ENCODE measurements at places on chromosomes 1 and 21.

DNA sequence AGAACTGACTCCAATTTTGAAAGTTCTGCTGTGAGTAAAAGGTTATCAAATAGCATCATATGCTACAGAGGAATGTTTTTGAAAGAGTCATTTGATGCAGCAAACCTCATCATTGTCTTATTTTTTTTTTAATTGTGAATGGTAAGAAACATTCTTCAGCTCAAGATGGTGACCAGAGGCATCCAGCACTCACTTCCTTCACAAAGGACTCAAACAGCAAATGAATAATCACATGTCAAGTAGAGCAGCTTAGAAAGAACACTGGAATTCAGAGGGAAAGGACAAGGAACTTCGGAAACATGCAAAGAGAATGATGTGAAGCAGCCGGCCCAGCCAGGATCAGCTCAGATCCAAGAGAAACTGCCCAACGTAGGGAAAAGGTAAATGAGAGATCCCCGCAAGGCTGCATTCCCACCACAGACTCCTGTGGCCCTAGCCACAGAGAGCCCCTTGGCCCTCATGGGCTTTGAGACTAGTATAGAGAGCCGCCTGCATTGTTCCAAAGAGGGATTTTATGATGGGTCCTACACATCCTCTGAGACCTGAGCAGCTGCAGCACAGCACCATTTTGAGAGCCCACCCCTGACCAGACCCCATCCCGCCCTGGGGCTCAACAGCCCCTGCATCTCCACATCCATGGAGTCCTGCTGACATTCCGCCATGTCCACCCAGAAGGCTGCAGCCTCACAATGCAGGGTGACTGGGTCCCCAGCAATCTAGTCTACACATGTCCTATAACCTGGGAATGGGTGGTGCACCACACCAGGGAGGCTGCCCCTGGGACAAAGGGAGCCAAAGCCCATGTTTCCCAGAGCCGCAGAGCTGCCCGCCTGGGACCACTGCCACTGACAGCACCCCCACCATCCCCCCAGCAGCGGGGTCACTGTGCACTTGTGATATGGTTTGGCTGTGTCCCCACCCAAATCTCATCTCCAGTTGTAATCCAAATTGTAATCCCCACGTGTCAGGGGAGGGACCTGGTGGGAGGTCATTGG, 21.2 kb upstream of the UTS2 start:
- DNase-seq: no peak

DNA sequence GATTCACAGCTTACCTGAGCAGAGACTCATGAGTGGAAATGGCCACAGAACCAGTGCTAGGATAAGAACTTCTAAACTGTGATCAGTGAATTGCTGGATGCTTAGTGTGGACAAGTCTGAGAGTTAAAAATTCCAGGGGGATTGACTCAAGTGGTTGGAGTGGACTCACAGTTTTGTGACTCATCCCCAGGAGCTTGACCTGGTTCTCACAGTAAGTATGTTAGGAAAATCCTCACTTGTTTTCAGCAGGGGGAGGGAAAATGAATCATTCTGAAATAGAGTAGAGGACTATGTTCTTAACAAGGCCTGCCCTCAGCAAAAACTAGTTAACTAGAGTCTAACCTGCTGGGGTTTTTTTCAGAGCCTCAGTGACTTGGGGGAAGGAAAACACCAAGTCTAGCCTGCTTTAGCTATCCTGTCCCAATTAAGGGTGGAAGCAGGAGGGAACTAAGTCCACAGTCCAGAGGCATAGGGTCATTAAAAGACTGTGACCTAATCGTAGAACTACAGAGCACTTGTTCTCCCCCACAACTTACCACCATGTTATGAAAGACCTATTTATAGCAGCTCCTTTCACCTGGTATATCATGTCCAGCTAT, 6.1 kb upstream of the CDC73 start:
- DNase-seq: no peak

DNA sequence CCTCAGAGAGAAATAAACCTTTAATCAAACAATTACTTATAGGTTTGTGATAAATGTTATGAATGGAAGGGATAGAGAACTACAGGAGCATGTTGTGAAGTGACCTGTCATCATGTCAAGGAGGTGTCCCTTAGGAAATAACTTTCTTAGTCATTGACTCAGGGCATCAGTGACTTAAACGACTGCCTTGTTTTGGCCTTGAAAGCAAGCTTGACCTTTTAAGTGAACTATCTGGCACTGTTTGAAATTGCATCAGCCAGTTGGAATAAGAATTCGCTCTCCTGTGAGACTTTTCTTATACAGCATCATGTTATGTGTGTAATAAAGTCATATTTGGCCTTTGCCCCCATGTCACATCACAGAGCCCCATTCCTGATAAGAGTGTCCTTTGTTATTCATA, 30.9 kb downstream of the LRRC8B start:
- DNase-seq: no peak

- DNase-seq: no peak
These were observed 18.9 kb downstream of the CR1 start for GRCh38 chr1:207514890-207515289.

- no peak for DNase-seq
These were observed 21.1 kb upstream of the SLC22A15 start for GRCh38 chr1:115955228-115955627.

GRCh38 chr1:201320168-201320788, 37.0 kb downstream of the PKP1 start:
- DNase-seq: no peak

DNA sequence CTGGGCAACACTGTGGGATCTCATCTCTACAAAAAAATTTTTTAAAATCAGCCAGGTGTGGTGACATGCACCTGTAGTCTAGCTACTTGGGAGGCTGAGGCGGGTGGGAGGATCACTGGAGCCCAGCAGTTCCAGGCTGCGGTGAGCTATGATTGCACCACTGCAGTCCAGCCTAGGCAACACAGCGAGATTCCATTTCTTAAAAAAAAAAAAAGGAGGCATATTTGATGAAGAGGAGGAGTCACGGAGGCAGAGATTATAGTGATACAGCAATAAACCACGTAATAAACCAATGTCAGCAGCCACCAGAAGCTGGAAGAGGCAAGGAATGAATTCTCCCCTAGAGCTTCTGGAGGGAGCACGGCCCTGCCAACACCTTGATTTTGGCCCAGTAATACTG, 4.0 kb downstream of the LIX1L start:
- no peak for DNase-seq

GRCh38 chr1:9239622-9240401, 5.2 kb downstream of the H6PD start:
- DNase-seq: no peak

DNA sequence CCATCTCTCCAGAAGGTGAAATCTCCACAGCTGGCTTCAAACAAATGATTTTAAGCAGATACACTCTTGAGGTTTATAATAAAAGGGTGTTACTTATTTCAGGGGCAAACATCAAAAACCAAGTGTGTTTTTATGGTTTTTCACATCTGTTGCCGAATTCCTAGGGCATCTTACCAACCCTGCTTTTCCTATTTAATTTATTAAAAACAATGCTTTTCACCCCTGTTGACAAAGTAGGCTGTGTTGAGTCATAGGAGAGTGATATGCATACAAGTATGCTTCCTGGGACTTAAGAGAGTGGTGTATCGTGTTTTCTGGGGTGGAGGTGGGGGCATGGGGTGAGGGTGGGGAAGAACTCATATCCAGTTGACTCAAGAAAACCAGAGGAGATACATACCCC, 29.3 kb upstream of the IL20 start:
- DNase-seq: no peak

DNA sequence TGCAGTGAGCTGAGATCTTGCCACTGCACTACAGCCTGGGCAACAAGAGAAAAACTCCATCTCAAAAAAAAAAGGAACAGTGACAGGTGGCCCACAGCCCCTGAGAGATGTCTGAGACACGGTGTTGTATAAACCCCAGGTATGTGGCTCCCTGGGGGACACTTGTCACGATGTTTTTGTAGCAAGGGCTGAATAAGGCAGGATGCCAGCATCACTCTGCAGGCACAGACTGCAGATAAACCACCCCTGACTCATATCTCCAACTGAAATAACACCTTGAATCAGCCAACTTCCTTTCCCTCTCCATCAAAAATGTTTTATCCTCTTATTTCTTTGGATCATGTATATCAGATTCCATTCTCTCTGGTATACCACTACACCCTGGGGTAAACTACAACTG, 52.5 kb downstream of the NMNAT2 start:
- DNase-seq: no peak

- DNase-seq: no peak
These were observed 75.3 kb upstream of the RGS4 start for GRCh38 chr1:162993846-162994245.

DNA sequence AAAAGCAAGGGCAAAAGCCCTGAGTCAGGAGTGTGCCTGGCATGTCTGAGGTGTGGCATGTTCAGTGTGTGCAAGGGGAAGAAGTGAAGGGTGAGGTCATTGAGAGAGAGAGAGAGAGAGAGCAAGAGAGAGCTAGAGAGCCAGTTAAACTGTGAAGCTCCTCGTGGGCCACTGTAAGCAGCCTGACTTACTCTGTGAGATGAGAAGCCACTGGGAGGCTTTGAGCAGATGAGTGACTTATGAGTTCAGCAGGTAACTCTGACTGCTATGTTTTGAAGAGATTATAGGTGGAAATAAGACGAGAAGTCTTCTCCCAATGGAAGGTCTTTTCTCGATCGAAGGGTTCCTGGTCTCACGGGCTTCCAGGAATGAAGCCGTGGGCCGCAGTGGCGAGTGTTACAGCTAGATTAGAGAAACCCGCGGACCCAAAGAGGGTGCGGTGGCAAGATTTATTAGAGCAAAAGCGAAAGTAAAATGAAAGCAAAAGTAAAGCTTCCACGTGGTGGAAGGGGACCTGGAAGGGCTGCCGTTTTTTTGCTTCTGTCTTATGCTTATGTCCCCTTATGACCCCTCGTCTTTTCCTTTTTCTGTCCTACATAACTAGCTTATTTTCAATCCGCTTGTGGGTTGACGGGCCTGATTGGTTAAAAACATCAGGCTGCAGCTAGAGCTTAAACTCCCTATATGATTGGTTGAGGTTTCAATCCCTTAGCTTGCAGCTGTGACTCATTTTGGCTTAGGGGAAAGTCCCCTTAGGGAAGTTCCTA, 323.1 kb upstream of the FAM78B start:
- DNase-seq: no peak

DNA sequence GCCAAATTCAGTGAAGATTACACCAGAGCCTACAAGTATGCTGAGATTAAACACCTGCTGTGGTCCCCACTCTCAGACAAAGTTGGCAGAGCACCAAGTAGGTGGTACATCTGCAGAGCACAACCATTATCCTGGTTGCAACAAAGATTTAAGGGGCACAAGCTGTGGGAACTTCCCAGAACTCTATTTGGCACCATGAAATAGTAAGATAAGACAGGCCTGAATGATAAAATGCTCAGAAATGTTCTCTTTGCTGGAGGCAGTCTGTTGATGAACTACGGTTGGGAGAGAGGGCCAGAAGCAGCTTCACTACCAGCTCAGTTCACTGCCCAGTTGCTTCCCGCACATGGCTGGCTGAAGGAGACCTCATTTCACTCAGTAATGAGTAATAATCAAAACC, 19.9 kb downstream of the RPL5 start:
- no peak for DNase-seq

DNA sequence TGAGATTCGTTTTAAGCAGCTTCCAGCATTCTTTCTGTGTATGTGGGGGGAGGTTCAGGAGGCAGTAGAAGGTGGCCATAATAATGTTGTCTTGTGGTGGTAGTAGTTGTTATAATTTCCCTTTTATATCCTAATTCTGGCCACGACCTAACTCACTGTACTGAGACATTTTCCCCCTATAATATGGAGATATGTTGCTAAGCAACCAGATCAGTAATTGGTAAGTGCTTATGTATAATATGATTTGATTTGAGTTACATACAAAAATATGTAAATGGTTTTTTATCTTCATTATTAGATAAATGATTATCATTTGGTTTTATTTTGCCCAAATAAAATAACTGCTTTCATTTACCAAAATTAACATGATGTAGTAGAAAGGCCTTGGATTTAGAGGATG, 376.2 kb downstream of the KIF26B start:
- no peak for DNase-seq

DNA sequence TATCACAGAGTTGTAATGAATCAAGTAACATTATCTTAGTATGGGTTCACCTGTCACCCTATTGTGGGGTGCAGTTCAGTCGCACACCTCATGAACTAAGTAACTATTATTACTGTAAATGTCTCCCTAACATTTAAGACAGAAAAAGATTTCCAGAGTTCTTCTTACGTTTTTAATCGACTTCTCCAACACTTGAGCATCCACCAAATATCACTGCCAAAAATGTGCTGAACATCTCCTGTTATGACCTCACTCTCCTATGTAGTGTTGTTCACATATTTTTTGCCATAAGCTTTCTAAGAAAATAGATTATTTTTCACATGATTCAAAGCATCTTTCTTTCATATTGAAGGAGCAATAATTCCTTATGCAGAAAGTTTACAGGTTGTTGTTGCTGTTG, 1.3 kb downstream of the TTLL7 start:
- no peak for DNase-seq

- DNase-seq: no peak
These were observed 15.5 kb downstream of the PAXBP1 start for GRCh38 chr21:32756096-32756495.

DNA sequence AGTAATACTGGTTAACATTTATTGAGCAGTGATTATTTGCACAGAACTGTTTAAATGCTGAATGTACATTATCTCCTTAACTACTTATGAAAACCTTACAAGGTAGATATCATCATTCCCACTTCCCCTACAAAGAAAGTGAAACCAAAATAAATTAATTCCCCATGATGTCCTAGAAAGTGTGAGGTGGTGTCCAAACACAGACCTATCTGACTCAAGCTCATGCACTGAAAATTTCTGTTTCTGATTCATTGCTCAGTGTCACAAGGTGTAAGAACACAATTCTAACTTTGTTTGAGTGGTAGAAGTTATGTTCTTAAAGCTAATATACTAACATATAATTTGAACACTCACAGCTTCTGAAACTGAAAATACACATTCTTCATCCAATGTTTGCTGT, 178.7 kb downstream of the MRPL39 start:
- no peak for DNase-seq

DNA sequence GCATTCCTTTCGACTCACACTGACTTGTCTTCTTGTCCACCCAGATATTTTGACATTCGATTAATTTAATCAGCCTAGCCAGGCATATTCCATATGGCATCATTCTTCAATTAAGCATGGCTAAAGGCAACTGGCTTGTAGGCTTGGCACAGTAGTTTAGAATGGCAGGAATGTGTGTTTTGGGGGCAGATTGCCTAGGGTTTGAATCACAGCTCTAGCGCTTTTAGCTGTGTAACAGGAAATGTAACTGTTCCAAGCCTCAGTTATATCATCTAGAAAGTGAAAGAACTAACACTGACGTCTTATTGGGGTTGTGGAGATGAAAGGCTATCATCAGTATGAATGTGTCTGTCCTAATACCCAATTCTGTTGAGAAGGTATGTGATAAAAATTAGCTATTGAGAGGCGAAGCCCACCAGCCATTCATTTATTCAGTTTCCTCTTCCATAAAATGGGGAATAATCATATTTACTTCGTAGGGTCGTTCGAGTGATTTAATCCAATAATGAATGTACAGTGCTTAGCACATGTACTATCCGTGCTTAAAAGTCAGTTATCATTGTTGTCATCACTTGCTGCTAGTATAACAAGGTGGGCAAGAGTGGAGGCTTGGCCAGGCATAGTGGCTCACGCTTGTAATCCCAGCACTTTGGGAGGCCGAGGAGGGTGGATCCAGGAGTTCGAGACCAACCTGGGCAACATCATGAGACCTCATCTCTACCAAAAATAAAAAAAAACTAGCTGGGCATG, 41.6 kb upstream of the GRHL3 start:
- DNase-seq: no peak
